GDM1 (cell line): ENCODE measurements at places on chromosomes 3 and 15.

DNA sequence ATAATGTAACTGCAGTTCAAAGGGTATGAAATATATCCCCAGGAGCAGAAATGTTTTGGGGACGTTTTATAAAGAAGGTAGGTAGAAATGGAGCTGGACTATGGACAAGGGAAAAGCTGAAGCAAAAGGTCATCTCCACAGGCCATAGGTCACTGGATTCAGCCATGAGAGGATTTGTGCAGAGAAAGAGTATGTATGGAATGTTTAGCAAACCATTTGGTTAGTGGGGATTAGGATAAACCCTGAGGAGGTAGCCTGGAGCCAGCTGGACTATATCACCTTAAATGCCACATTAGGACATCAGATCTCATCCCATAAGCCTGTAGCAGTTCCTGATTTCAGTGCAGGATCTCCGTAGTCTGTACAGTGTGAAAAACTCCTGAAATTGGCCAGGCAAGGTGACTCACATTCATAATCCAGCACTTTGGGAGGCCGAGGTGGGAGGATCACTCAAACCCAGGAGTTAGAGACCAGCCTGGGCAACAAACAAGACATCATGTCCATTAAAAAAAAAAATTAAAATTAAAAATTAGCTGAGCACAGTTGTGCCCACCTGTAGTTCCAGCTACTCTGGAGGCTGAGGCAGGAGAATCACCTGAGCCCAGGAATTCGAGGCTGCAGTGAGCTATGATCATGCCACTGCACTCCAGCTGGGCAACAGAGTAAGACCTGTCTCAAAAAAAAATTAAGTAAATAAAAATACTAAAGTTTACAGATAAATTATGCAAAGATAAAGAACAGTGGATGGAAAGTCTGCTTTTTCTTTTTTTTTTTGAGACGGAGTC is 4.7 kb downstream of the IP6K1 start:
- DNase-seq = no peak

GRCh38 chr3:40847551-40847992 is 322.8 kb downstream of the ZNF621 start:
- DNase-seq = no peak

GRCh38 chr3:155012584-155012983 is 67.5 kb upstream of the MME start:
- DNase-seq = no peak

DNA sequence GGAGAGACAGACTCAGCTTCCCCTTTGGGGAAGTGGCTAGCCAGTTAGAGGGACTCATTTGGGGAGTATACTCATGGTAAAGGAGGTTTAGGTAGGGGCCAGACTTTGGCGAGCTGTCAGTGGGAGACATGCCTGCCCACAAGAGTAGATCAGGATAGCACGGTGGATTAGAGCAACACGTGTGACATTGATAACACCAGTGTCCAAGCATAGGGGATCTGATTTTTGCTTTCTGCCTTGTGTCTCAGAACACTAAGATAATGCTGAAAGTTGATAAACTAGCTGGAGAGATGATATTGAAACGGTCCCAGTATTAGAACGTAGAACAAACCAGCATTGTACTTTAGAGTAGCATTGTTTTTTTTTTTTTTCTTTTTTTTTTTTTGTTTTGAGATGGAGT is 25.9 kb downstream of the MAP6D1 start:
- no peak for DNase-seq

GRCh38 chr3:161008086-161008485 is 97.1 kb downstream of the B3GALNT1 start:
- no peak for DNase-seq

GRCh38 chr3:194579091-194579606 is 54.1 kb downstream of the TMEM44 start:
- no peak for DNase-seq

- no peak for DNase-seq
Observed at GRCh38 chr3:31432897-31433678, 99.6 kb upstream of the STT3B start.
